ENCODE measurements at places on chromosomes 6 and 20.

DNA sequence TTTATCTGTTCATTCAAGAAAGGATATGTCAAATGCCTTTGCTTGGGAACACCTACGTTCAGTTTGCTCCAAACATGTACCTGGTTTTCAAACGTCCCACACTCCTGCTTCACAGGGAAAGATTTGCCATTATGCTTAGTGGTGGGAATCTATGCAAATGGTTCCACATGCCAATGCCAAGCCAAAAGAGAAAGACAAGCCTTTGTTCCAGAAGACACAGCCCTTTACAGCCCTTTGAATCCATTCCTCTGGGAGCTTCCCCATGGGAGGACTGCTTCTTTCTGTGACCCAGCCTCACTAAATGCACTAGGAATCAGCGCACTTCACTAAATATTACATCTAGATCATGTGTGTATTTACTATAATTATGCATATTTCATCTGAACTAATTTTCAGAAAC, 619.5 kb downstream of the PRKN start:
- DNase-seq, result no peak

- peak; percentile 60 for DNase-seq
These were observed 16.8 kb downstream of the IL17F start for GRCh38 chr6:52227495-52227894.

- no peak for DNase-seq
These were observed 118.4 kb downstream of the MRPL14 start for GRCh38 chr6:44008821-44009370.

DNA sequence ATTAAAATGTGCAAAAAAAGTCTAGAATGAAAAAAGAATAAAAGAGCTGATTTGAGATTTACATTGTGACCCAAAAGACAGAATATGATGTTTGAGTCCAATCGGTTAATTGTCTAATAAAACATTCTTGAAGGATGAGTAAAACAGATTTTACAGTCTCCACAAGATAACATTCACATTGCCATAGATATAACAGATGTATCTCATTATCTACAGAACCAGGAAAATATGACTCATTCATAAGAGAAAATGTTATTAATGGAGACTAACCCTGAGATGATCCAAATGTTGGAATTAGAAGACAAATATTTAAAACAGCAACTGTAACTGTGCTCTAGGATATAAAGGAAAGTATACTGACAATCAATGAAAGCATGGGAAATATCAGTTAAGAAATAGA, 141.7 kb downstream of the RFX6 start:
- no peak for DNase-seq

GRCh38 chr6:111478064-111478476, 4.9 kb downstream of the REV3L start:
- DNase-seq, result no peak

- no peak for DNase-seq
These were observed 6.1 kb upstream of the DLL1 start for GRCh38 chr6:170296746-170297575.

DNA sequence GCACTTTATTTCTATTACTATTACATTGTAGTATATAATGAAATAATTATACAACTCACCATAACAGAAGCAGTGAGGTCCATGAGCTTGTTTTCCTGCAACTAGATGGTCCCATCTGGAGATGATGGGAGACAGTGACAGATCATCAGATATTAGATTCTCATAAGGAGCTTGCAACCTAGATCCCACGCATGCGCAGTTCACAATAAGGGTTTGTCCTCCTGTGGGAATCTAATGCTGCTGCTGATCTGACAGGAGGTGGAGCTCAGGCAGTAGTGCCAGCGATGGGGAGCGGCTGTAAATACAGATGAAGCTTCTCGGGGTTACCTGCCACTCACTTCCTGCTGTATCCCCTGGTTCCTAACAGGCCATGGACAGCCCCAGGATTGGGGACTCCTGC, 139.5 kb upstream of the TCF21 start:
- DNase-seq, result no peak

DNA sequence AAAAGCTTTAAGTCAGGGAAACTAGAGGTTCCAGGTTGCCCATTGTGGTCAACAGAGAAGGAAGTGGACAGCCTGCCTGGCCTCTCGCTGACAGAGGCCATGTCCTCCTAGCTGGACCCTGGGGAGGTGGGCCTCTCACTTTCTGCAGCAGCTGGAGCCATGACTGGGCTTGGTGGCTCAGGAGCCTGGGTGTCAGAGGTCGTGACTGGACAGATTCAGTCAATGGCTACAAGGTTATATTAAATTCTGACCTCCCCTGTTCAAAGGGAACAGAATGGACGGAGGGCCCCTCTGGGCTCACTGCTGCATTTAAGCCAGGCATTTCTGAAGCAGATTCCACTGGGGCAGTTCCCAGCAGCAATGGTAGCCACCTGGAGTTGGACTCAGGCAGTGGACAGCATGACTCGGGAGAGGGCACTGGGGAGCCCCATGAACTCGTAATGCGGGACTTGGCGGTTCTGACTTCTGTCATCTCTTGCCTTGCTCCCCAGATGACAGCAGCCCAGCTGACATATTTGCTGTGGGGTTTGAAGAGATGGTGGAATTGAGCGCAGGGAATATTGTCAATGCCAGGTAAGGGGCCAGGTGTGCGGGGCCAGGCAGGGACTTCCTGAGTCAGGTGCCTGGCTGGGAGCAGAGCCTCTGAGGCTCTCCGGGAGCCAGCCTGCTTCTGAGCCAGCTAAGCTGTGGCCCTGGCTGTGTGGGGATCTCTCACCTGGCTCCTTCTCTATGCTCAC, 86.7 kb downstream of the SYNJ2 start:
- DNase-seq, result no peak
